ENCODE measurements at places on chromosomes 13 and 19.

GRCh38 chr13:77300176-77301037, 26.5 kb downstream of the MYCBP2 start:
- no peak for DNase-seq

GRCh38 chr13:50355797-50356196, 340.6 kb downstream of the KCNRG start:
- no peak for DNase-seq

DNA sequence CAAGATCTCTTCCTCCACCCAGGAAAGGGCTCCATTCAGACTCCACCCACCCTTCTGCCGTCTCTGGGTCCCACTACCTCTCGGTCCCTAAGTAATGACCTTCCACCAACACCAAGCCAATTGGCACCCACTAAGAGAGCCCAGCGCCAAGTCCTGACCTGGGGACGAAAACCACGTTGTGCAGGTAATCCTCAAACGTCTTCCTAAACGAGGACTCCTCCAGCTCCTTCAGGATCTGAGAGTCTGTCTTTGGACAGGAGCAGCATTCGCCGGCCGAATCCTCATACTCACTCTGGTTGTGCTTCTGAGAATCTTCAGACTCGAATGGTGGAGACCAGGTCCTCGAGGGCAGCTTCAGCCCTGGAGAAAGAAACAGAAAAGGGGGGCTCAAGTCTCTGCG, 83.1 kb downstream of the ZNF557 start:
- no peak for DNase-seq

GRCh38 chr13:28885181-28885580, 65.0 kb downstream of the MTUS2 start:
- DNase-seq, result no peak

DNA sequence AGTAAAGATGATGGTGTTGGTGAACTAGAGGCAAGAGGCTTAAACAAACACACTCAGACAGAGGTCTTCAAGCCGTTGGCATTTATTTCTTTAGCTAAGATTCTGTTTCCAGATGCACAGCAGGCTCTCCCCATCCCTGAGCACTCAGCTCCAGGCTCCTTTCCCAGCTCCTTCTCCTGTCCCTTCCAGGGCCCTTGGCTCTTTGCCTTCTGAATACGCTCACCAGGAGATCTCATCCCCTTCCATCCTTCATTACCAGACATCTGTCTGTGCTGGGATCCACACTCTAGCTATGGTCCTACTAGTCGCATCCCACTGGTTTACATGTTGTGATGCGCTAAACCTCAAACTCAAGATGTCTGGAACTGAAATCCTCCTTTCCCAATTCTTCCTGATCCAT, 25.3 kb upstream of the DOCK9 start:
- DNase-seq, result no peak
